ENCODE measurements at places on chromosomes 2 and 18. TPM values are rescaled to one million over a fixed set of nuclear protein-coding genes. Genes with fewer than 3 reads are reported as not detected.
A peak's percentile ranks its signal among the peaks of the same experiment; 100 is the strongest.

DNA sequence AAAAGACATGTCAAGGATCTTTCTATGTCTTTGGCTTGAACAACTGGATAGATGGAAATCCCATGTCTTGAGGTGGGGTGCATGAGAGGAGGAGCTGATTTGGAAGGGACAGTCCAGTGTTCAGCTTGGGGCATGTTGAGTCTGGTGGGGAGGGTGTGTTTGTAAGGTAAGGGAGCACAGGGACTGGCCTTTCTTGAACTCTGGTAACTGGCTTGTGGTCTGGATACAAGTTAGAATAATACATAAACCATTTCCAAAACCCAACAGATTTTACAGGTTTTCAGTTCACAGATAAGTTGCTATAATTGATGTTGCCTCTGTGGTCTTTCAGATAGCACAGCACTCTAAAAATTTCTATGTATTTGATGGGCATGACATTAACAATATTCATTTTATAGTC, 24.2 kb downstream of the RHBDD1 start:
- H3K4me1 ChIP-seq, result no peaks in the 10 kb centered on the region
- no peaks in the 10 kb centered on the region for H3K27me3 ChIP-seq
- no peak overlapping the region for H3K4me3 ChIP-seq
- no peak overlapping the region for H3K27ac ChIP-seq

Gene SERPINB7
- not detected for total RNA-seq

Gene CFAP210
- total RNA-seq, result 0.35 TPM

- H3K27ac ChIP-seq, result no peak overlapping the region
- no peaks in the 10 kb centered on the region for H3K36me3 ChIP-seq
- H3K27me3 ChIP-seq, result no peaks in the 10 kb centered on the region
- H3K4me1 ChIP-seq, result no peaks in the 10 kb centered on the region
- no peak for DNase-seq
Observed at GRCh38 chr2:224062481-224063297, 23.6 kb upstream of the SERPINE2 start.

- no peaks in the 10 kb centered on the region for H3K27me3 ChIP-seq
- no peaks in the 10 kb centered on the region for H3K4me1 ChIP-seq
- no peaks in the 10 kb centered on the region for H3K36me3 ChIP-seq
- no peak overlapping the region for H3K4me3 ChIP-seq
Observed at GRCh38 chr2:40606862-40607261, 155.0 kb upstream of the SLC8A1 start.

GRCh38 chr2:213476641-213477040, 192.4 kb downstream of the SPAG16 start:
- H3K4me1 ChIP-seq, result no peaks in the 10 kb centered on the region
- no peaks in the 10 kb centered on the region for H3K36me3 ChIP-seq
- H3K27ac ChIP-seq, result no peak overlapping the region
- no peak overlapping the region for H3K4me3 ChIP-seq
- no peak for DNase-seq

- H3K4me3 ChIP-seq, result no peak overlapping the region
- no peaks in the 10 kb centered on the region for H3K4me1 ChIP-seq
- no peak for DNase-seq
- no peaks in the 10 kb centered on the region for H3K27me3 ChIP-seq
Observed at GRCh38 chr2:1856922-1857321, 112.6 kb upstream of the PXDN start.

DNA sequence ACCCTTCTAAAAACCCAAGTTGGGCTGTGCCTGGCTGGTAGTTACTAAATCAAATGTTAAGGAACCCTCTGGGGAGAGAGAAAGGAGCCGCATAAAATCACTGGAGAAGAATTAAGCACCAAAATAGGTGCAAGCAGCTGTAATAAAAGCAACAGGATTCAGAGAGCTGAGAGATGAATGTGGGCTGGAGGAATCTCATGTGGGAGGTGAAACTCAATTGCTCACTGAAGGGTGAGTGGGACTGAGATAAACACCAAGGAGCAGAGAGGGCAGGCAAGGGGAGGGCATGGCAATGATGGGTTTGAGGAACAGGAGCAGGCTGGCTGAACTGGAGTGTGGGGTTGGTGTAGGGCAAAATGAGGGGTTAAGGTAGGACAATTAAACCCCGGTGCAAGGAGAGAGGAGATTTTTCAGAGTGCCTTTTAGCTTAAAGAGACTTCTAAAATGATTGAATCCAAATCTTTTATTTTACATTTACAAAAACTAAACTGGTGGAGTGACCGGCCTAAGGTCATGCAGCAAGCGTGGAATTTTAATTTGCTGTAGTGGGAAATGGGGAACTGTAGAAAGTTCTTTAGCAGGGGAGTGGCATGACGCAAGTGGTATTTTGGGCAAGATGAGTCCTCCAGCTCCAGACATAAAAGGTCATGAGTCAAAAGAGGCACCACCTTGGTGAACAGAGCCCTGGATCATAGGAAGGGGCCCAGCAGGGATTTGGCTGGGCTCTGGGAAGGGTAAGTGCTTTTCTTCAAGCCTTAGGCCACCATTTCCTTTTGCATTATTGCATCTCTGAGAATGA, 10.5 kb downstream of the PLB1 start:
- no peak overlapping the region for H3K4me3 ChIP-seq
- no peaks in the 10 kb centered on the region for H3K27me3 ChIP-seq
- H3K36me3 ChIP-seq, result no peaks in the 10 kb centered on the region
- H3K27ac ChIP-seq, result no peak overlapping the region

Gene VWC2L
- total RNA-seq, result not detected

DNA sequence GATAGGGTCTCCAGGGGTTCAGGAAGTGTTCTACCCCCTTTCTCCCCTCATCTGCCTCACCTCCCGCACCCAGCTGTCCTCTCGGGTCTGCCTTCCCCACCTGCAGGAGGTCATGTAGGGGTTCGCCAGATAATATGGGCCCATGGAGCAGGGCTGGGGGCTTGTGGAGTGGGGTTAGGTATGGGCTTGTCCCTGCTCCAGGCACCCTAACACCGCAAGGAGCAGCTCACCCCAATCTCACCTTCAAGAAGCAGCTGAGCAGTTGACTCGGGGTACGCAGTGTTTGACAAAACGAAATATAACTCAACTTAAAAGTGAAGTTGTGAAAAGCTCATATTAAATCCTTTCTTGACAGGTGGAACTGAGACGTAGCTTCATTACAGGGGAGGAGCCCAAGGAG, 99.6 kb downstream of the CTIF start:
- peaks cover 1% of the 10 kb centered on the region for H3K4me1 ChIP-seq
- H3K4me3 ChIP-seq, result no peak overlapping the region
- no peak for DNase-seq
- no peaks in the 10 kb centered on the region for H3K27me3 ChIP-seq

DNA sequence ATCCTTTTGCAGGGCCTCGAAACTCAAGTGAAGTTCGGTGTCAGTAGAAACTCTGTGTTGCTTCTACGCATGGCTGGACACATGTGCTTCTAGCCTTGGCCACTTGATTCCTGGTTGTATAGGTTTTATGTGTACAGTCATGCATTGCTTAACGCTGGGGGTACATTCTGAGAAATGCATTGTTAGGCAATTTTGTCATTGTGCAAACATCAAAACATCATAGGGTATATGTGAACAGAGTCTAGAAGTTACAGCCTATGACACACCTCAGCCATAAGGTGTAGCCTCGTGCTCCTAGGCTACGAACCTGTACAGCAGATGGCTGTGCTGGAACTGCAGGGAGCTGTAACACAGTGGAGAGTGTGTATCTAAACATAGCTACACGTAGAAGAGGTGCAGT, 39.4 kb downstream of the TMEM18 start:
- peaks cover 2% of the 10 kb centered on the region for H3K4me1 ChIP-seq
- no peaks in the 10 kb centered on the region for H3K27me3 ChIP-seq
- DNase-seq, result no peak

- H3K27me3 ChIP-seq, result no peaks in the 10 kb centered on the region
- H3K36me3 ChIP-seq, result no peaks in the 10 kb centered on the region
- no peak overlapping the region for H3K4me3 ChIP-seq
- DNase-seq, result peak; percentile 56
- no peak overlapping the region for H3K27ac ChIP-seq
- no peaks in the 10 kb centered on the region for H3K4me1 ChIP-seq
Observed at GRCh38 chr18:63016270-63016669, 300.9 kb downstream of the PHLPP1 start.

Gene CGREF1
- total RNA-seq, result 7.9 TPM

DNA sequence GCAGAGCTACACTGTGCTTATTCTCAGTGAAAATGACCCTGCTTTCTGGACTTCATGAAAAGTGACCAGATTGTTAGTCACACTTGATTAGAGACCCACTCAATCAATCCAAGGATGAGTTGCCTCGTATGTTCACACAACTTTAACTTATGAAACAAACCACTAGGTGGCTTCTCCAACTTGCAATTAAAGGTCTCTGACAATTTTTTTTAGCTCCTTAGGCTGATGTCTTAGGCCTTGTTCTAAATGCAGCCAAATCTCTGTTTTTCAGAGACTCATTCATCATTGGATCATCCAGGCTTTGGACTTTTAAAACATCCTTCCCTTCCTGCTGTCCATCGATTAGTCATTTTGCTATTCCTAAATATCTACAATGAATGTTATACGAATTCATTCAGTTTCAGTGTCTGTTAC, 63.4 kb downstream of the MREG start:
- no peaks in the 10 kb centered on the region for H3K36me3 ChIP-seq
- H3K4me3 ChIP-seq, result no peak overlapping the region
- DNase-seq, result no peak

Gene C2orf92
- total RNA-seq, result 3.1 TPM

All from ovary (tissue), 10 donors.